ENCODE measurements at places on chromosomes 7 and 10. TPM values are rescaled to one million over a fixed set of nuclear protein-coding genes. Genes with fewer than 3 reads are reported as not detected.

DNA sequence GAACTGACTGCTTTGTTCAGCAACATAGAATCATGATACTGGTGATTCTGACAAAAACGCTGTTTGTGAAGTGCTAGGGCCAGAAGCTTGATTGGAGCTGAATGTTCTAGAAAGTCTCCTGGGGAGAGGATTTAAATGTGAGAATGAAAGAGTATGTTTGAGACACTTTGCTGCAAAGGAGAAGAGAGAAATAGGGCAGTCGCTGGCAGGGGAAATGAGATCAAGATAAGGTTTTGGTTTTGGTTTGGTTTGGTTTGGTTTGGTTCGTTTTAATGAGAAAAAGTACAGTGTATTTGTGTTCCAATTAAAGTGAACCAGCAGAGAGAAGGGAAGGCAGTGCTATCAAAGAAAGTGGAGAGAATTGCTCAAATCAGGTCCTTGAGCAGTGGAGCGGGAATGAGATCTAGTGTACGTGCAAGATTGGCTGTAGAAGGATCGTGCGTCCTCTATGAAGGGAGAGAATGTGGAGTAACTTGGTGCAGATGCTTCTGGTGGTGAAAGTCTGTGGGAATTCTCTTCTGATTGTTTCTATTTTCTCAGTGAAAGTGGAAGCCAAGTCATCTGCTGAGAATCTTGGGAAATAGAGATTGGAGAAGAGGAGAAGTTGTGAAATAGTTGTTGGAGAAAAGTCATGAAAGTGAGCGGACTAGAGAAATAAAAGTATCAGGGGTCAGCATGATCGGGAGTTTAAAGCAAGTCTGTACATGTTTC, 270.5 kb downstream of the CCDC3 start:
- H3K36me3 ChIP-seq = no peaks in the 10 kb centered on the region
- H3K4me1 ChIP-seq = no peaks in the 10 kb centered on the region
- no peak for DNase-seq
- no peaks in the 10 kb centered on the region for H3K27me3 ChIP-seq

DNA sequence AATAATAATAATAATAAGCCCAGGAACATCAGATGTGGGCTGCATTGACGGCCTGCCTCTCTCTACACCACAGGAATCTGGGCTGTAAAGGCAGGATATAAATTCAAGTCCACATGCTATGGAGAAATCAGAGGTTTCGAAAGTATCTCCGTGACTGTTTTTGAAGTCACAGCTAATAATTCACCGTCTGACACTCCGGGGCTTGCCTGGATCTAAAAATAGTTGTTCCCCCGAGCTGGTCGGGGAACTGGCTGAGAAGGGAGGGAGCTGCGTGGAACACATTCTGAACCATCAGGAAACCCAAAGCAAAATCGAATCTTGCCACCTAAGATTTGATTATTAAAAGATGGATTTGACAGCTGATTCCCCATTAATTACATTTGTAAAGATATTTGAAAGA, 35.4 kb downstream of the KLF6 start:
- no peak overlapping the region for H3K27ac ChIP-seq
- H3K36me3 ChIP-seq = no peaks in the 10 kb centered on the region
- no peaks in the 10 kb centered on the region for H3K27me3 ChIP-seq
- H3K4me1 ChIP-seq = peaks cover 5% of the 10 kb centered on the region

Gene ABCF2
- 75.0 TPM for total RNA-seq

GRCh38 chr7:23615331-23615730, 18.1 kb downstream of the CCDC126 start:
- no peaks in the 10 kb centered on the region for H3K4me1 ChIP-seq
- no peak overlapping the region for H3K27ac ChIP-seq
- peaks cover 3% of the 10 kb centered on the region for H3K36me3 ChIP-seq
- no peak for DNase-seq

GRCh38 chr7:43072530-43072929, 39.9 kb upstream of the HECW1 start:
- no peak overlapping the region for H3K27ac ChIP-seq
- H3K27me3 ChIP-seq = no peaks in the 10 kb centered on the region
- peaks cover 2% of the 10 kb centered on the region for H3K4me1 ChIP-seq
- H3K36me3 ChIP-seq = no peaks in the 10 kb centered on the region

GRCh38 chr10:103711351-103711994, 143.9 kb downstream of the SH3PXD2A start:
- no peak for DNase-seq
- peaks cover 36% of the 10 kb centered on the region for H3K4me1 ChIP-seq
- no peak overlapping the region for H3K4me3 ChIP-seq
- H3K36me3 ChIP-seq = no peaks in the 10 kb centered on the region
- no peaks in the 10 kb centered on the region for H3K27me3 ChIP-seq

- no peak overlapping the region for H3K27ac ChIP-seq
- DNase-seq = peak; percentile 63
- no peaks in the 10 kb centered on the region for H3K36me3 ChIP-seq
- peaks cover 11% of the 10 kb centered on the region for H3K27me3 ChIP-seq
Measured at GRCh38 chr10:9302140-9302746, 1247.8 kb downstream of the GATA3 start.

Gene CYP3A7
- not detected for total RNA-seq

Measured in PC-3 (cell line).